ENCODE measurements at places on chromosomes 6 and 20. TPM values are rescaled to one million over a fixed set of nuclear protein-coding genes. Genes with fewer than 3 reads are reported as not detected.

DNA sequence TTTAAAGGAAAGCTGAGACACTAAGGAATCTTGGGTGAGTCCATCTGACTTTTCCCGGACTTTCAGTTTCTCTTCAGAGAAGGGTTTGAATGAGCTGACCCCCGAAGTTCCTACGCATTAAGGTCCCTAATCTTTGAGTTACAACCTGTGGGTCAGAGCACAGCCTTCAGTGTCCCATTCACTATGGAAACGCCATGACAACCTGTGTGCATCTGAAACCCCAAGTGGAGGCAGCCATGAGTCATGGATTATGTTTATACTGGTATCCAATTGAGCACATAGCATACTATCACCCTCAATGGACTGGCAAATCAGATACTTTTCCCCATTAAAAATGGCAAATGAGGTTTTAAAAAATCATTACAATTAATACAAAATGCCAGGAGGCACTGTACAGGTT, 11.4 kb downstream of the MYLK4 start:
- no peaks in the 10 kb centered on the region for H3K36me3 ChIP-seq
- peaks cover 4% of the 10 kb centered on the region for H3K4me1 ChIP-seq
- no peaks in the 10 kb centered on the region for H3K27me3 ChIP-seq
- no peak overlapping the region for H3K4me3 ChIP-seq
- H3K27ac ChIP-seq: no peak overlapping the region

The ASIP gene
- not detected for total RNA-seq

DNA sequence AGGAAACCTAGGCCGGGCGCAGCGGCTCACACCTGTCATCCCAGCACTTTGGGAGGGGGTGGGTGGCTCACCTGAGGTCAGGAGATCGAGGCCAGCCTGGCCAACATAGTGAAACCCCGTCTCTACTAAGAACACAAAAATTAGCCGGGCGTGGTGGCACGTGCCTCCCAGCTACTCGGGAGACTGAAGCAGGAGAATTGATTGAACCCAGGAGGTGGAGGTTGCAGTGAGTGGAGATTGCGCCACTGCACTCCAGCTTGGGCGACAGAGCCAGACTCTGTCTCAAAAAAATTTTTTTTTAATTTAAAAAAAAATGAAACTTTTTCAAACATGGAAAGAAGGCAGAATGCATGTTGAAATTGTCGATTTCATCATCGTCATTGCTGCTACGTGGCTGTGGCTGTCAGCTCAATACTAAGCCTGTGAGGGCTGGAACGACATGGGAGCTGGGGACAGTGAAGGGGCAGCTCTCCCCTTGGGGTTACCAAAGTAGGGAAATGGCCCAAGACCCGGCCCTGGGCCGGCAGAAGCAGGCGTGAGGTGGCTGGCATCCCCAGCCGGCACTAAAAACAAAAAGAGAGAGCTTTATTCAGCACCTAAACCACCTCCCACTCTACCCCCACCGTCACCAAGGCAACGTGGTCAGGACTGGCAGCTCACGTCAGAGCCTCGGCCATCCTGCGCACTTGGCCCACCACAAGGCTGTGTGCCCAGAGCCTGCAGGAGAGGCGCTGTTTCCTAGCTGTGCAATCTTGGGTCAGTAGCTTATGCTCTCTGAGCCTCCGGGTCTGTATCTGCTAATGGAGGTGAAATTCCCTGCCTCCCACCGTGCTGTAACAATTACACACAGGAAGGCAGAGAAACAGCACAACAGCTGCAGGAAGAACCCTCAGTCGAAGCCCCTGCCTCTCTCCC, 30.8 kb downstream of the AGPAT4 start:
- peaks cover 4% of the 10 kb centered on the region for H3K4me1 ChIP-seq
- H3K27ac ChIP-seq: no peak overlapping the region
- DNase-seq: no peak
- H3K27me3 ChIP-seq: no peaks in the 10 kb centered on the region

The TRIM15 gene
- not detected for total RNA-seq

The SLC22A23 gene
- 6.2 TPM for total RNA-seq

The PHACTR1 gene
- 2.6 TPM for total RNA-seq

The SLC35D3 gene
- not detected for total RNA-seq

The TP53RK gene
- total RNA-seq: 20.6 TPM

DNA sequence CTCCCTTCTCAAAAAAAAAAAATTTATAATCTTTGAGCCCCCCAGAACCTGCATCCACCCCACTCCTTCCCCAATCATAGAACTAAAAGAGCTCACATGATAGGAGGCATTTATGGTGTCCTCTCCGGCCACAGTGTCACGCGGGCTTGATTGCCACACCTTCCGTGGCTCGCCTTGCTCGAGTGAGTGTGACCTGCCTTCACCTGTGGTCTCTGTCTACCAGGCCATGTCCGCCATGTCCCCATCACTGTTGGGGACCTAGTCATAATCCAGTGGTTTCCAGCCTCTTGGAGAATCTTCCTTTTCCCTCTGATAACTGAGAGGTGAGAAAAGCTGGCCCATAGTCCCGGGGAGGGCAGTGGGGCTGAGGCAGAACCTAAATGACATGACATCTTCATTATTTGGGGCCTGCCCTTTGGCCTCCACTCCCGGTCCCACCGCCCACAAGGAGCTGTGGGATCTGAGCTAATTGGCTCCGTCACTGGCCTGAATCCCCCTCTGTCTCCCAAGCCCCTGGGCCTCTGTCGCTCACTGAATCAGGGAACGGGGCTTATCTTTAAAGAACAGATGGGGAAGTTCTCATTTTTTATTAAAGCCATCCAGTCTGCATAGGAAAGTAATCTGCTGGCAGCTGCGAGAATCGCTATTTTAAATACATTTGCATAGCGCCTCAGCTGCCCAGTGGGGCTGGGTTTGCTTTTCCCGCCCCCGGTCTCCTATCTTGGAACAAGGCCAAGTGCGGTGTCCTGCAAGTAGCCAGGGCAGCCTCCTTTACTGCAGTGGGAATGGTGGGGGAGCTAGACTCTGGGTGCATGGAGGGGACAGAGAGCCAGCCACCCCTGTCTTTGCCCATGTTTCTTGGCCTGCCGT, 197.6 kb upstream of the PMEPA1 start:
- no peak overlapping the region for H3K27ac ChIP-seq
- H3K36me3 ChIP-seq: no peaks in the 10 kb centered on the region
- no peak overlapping the region for H3K4me3 ChIP-seq
- H3K27me3 ChIP-seq: peaks cover 2% of the 10 kb centered on the region

DNA sequence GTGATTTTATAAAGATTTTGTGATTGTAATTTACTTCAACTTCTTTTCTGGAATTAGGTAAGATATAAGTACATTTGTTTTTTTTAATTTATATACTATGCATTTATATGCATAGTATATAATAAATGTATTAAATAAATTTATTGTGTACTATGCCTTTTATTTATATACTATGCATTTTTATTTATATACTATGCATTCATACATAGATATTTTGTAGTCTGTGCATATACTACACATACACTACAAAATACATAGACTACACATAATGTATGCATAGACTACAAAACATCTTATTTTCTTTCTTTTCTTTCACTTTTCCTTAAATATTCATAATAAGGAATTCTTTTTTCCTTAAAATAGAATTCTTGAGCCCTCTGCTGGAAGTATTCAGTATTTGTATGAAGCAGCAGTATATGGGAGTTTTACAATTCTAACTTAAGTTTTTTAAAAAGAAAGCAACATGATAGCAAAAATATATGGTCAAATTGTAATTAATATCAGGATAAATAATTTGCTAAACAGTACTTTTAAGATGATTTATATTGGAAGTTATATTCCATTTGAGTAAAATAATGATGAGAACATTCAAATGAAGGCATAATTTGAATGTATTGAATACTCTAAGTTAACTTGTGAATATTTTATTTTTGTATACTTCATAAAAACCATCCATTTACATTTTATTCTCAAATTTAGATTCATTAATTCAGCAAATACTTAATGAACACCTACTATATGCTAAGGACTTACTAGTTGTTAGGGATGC, 129.3 kb downstream of the KLHL32 start:
- peaks cover 9% of the 10 kb centered on the region for H3K4me1 ChIP-seq
- DNase-seq: peak; percentile 38
- no peak overlapping the region for H3K27ac ChIP-seq
- H3K4me3 ChIP-seq: no peak overlapping the region
- H3K27me3 ChIP-seq: no peaks in the 10 kb centered on the region
- no peaks in the 10 kb centered on the region for H3K36me3 ChIP-seq

GRCh38 chr20:13744352-13744751, 40.4 kb downstream of the ESF1 start:
- DNase-seq: no peak
- no peak overlapping the region for H3K27ac ChIP-seq
- H3K27me3 ChIP-seq: no peaks in the 10 kb centered on the region
- no peak overlapping the region for H3K4me3 ChIP-seq
- no peaks in the 10 kb centered on the region for H3K4me1 ChIP-seq

DNA sequence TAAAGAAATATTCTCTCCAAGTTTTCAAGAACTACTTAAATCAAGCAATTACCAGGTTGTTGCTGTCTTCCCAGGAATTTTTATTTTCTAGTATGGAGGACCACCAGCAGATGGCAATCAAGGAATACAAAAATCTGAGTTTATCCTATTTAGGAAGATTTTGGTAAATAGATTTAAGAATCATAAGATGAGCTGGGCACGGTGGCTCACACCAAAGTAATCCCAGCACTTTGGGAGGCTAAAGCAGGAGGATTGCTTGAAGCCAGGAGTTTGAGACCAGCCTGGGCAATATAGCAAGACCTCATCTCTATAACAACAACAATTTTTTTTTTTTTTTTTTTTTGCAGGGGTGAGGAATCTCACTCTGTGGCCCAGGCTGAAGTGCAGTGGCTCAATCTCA, 19.3 kb upstream of the SEC63 start:
- peaks cover 13% of the 10 kb centered on the region for H3K27me3 ChIP-seq
- DNase-seq: peak; percentile 67
- no peak overlapping the region for H3K4me3 ChIP-seq
- H3K4me1 ChIP-seq: no peaks in the 10 kb centered on the region

GRCh38 chr6:87697581-87698546, 4.2 kb downstream of the AKIRIN2 start:
- H3K36me3 ChIP-seq: no peaks in the 10 kb centered on the region
- H3K4me3 ChIP-seq: peak overlapping the region; percentile 94
- H3K27me3 ChIP-seq: no peaks in the 10 kb centered on the region
- peak overlapping the region; percentile 64 for H3K27ac ChIP-seq
- DNase-seq: peak; percentile 91

DNA sequence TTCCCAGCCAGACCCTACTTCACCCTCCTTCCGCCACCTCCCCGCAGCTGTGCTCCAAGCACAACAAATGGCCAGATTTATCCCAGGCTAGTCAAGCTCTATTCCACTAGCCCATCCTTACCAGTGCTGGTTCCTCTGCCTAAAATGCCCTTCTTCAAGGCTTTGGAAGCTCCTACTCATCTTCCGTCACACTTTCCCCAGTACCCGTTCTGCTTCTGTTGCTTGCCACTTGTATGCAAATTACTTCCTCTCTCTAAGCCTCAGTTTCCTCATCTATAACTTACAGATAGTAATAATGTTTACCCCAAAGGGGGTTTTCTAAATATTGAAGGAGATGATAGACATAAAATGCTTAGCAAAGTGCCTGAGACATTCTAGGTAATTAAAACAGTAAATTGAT, 193.1 kb downstream of the MAFB start:
- H3K4me1 ChIP-seq: no peaks in the 10 kb centered on the region
- no peak overlapping the region for H3K4me3 ChIP-seq
- no peaks in the 10 kb centered on the region for H3K27me3 ChIP-seq
- DNase-seq: no peak

- peak overlapping the region; percentile 65 for H3K4me3 ChIP-seq
- peaks cover 5% of the 10 kb centered on the region for H3K36me3 ChIP-seq
- no peak for DNase-seq
- peaks cover 32% of the 10 kb centered on the region for H3K4me1 ChIP-seq
Measured at GRCh38 chr6:30570740-30571074, 535 bp upstream of the ABCF1 start.

DNA sequence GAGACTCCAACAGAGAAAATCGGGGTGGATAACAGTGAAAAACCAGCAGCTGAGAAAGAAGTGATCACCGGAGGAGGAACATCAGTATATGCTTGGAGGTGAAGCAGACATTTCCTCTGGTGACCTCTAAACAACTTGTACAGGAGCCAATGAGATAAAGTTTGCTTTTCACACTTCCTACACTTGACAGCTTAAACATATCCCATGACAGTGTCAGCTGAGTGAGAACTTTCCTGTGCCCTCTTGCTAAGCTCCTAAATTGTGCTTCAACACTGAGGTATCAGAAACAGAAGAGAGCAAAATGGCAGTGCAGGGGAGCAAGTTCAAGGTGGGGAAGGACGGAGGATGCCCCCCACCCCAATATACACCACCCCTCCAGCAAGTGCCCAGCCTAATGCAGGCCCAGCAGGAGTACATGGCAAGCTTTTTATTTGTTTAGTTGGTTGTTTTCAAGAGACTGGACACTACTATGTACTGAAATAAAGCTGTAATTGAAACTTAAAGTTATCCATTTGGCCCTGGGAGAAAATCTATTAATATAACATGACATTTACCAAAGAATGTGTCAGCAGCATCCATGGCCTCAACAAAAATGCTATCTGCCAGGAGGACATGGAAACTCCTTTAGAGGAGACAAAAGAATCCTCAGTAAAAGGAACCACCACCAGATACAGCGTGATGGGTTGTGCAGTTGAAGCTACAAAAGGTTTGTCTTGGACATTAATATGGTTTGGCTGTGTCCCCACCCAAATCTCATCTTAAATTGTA, 540.2 kb downstream of the PRKN start:
- DNase-seq: no peak
- H3K4me1 ChIP-seq: no peaks in the 10 kb centered on the region
- no peak overlapping the region for H3K4me3 ChIP-seq
- H3K36me3 ChIP-seq: no peaks in the 10 kb centered on the region

The LINC00237 gene
- total RNA-seq: not detected

DNA sequence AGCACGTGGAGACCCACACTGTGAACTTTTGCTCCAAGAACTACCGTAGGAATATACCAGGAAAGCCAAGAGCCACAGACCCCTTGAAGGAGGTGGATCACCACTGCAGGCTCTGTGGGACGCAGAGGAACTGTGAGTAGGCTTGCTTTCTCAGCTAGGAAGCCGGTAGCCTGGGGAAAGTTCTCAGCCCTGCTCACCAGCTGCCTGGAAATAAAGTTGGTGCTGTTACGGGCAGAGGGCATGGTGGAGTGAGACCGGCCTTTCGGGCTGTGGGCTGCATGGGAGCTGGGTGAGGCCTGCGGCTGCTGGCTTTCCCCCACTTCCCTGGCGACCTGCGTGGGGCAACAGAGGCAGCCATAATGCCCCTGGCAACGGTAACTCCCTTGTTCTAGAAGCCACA, 373.0 kb upstream of the RUNX2 start:
- no peak overlapping the region for H3K4me3 ChIP-seq
- H3K27ac ChIP-seq: no peak overlapping the region
- no peak for DNase-seq
- H3K4me1 ChIP-seq: no peaks in the 10 kb centered on the region
- H3K36me3 ChIP-seq: no peaks in the 10 kb centered on the region

DNA sequence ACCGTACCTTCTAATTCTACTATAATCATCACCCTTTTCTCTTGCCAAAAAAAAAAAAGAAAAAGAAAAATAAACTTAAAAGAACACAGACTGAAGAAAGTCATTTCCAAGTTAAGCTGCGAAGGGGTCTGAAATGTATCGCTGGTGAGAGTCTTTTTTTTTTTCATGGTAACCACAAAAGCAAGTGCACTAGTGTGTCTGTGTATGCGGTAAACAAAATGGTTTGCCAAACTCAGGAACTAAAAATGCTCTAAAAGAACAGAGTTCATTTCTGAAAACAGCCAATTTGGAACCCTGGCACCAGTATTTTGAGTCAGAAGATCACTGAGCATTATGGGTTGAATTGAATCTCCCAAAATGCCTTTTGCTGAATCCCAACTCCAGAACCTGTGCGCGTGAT, 46.6 kb downstream of the CDH4 start:
- H3K4me3 ChIP-seq: no peak overlapping the region
- no peak for DNase-seq
- peaks cover 4% of the 10 kb centered on the region for H3K4me1 ChIP-seq
- H3K27ac ChIP-seq: no peak overlapping the region
- no peaks in the 10 kb centered on the region for H3K27me3 ChIP-seq

Measured in A673 (cell line).